ENCODE measurements at places on chromosomes 3 and 15. TPM values are rescaled to one million over a fixed set of nuclear protein-coding genes. Genes with fewer than 3 reads are reported as not detected.

Gene IQCF5
- total RNA-seq = not detected

Gene CLEC3B
- not detected for total RNA-seq

Gene SLCO3A1
- 0.30 TPM for total RNA-seq

Gene NPAP1
- total RNA-seq = not detected

Gene PLD1
- 22.4 TPM for total RNA-seq

Gene GOLGA8T
- total RNA-seq = not detected

Gene ENTPD3
- total RNA-seq = 0.14 TPM

Gene DPPA2
- total RNA-seq = not detected

Gene KLF13
- total RNA-seq = 10.7 TPM

Gene ITIH1
- not detected for total RNA-seq
